ENCODE measurements at places on chromosomes 13 and 19. TPM values are rescaled to one million over a fixed set of nuclear protein-coding genes. Genes with fewer than 3 reads are reported as not detected.

DNA sequence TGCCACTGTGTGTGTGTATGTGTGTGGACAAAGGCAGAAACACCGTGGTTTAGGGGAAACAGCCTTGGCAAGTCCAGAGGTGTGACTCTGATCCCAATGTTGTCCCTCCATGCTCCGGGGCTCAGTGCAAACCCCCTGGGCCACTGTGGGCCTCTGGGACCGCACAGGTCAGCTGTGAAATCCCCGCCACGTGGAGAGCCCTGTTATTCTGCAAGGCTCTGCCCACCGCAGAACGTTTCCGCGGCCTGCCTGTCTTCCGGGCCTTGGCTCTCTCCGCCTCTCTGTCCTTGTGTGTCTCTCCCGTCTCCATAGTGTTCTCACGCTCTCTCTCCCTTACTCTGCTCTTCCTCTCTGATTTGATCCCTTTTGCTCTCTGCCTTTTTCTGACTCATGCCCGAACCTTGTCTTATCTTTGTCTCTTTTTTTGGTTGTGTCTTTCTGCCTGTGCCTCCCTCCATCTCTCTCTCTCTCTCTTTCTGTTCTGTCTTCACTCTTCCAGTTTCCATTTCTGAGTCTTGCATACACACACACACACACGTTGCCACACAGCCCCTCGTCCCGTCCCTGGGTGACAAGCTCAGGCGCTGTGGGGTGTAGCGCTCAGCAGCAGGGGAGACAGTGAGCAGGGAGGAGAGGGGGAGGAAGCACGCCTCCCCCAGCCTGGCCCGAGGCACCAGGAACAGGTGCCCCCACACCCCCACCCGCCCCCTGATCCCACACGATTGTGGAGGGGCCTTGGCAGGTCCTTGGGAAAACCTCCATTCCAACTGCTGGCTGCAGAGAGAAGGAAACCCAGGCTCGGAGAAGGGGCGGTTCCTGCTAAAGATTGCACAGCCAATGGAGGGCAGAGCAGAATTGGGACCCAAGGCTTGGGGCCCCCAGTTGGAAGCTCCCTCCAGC is 3.0 kb downstream of the TTYH1 start:
- no peak for DNase-seq
- no peaks in the 10 kb centered on the region for H3K4me1 ChIP-seq
- no peak overlapping the region for H3K27ac ChIP-seq
- H3K27me3 ChIP-seq, result no peaks in the 10 kb centered on the region
- H3K36me3 ChIP-seq, result no peaks in the 10 kb centered on the region

DNA sequence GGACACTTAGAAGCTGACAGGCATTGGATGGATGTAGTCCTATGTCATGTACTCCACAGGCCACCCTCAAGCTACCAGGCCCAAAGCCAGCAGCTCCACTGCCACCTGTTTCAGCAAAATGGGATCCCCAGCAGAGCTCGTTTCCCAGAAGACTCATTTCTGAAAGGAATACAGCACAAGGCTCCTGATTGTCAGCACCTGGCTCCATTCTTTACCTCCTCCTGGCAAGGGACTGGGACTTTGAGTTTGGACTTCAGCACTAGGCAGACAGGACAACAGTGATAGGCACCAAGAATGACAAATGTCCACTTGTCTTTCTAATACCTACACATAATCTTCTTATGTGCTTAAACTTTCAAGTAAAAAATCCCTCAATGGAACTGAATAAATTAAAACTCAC is 150.4 kb upstream of the RXFP2 start:
- H3K4me3 ChIP-seq, result no peak overlapping the region
- H3K4me1 ChIP-seq, result no peaks in the 10 kb centered on the region
- 0 out of 2 replicates have a peak, but pooled peaks cover 2% of the 10 kb centered on the region for H3K27me3 ChIP-seq
- H3K27ac ChIP-seq, result no peak overlapping the region
- no peak for DNase-seq
- no peaks in the 10 kb centered on the region for H3K36me3 ChIP-seq

CPB2 gene
- not detected for total RNA-seq

- H3K27me3 ChIP-seq, result peaks cover 39% of the 10 kb centered on the region
- DNase-seq, result no peak
- H3K27ac ChIP-seq, result no peak overlapping the region
- H3K36me3 ChIP-seq, result no peaks in the 10 kb centered on the region
- no peak overlapping the region for H3K4me3 ChIP-seq
- no peaks in the 10 kb centered on the region for H3K4me1 ChIP-seq
Measured at GRCh38 chr13:112443191-112443994, 67.2 kb downstream of the SPACA7 start.

CAPNS1 gene
- total RNA-seq, result 329 TPM

DNA sequence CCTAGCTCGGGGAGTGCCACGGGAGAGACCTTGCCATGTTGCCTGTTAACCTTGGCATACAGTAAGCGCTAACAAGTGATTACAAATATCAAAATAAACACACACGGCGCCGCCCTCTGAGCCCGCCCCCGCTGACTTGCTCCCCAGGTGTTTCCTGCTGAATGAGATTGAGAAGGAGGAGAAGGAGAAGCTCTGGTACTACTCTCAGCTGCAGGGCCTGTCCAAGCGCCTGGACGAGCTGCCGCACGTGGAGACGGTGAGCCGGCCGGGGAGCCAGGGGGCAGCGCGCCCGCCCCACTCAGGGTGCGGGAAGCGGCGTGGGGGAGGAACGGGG is 5.0 kb downstream of the APC2 start:
- DNase-seq, result peak; percentile 49
- peaks cover 15% of the 10 kb centered on the region for H3K27me3 ChIP-seq
- peak overlapping the region; percentile 53 for H3K4me3 ChIP-seq
- no peak overlapping the region for H3K27ac ChIP-seq
- no peaks in the 10 kb centered on the region for H3K36me3 ChIP-seq
- peaks cover 10% of the 10 kb centered on the region for H3K4me1 ChIP-seq

- no peak overlapping the region for H3K4me3 ChIP-seq
- DNase-seq, result no peak
- no peak overlapping the region for H3K27ac ChIP-seq
- no peaks in the 10 kb centered on the region for H3K27me3 ChIP-seq
Measured at GRCh38 chr13:99007414-99007986, 29.6 kb upstream of the DOCK9 start.

CERS1 gene
- total RNA-seq, result 0.95 TPM

- no peaks in the 10 kb centered on the region for H3K36me3 ChIP-seq
- H3K4me3 ChIP-seq, result no peak overlapping the region
- peaks cover 13% of the 10 kb centered on the region for H3K4me1 ChIP-seq
- DNase-seq, result no peak
Measured at GRCh38 chr19:55345818-55346724, 6.4 kb downstream of the KMT5C start.

DNA sequence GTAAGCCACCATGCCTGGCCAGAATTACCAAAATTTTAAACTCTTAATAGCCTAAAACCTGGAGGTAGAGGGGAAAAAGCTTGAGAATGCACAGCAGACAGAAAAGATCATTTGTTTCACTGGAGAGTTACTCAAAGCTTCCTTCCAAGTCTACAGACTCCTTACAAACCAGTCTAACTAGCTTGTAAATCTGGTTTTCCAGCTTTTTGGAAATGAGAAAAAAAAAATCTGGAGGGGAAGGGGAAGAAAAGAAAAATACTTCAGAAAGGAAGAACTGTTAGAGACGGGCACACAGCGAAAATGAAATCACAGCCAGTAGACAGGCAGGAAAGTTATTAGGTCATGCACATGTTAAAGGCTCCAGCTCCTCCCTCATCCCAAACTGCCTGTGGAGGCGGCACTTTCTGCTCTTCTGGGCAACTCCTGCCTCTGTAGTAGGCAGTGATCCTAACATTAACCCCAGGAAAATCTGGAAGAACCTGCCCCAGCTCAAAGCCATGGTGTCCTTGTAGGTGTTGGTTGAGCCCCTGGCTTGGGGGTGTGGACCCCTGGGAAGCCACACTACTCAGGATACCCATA is 17.3 kb downstream of the PARP4 start:
- peaks cover 58% of the 10 kb centered on the region for H3K36me3 ChIP-seq
- H3K27me3 ChIP-seq, result no peaks in the 10 kb centered on the region
- no peak overlapping the region for H3K4me3 ChIP-seq
- peak; percentile 76 for DNase-seq

DNA sequence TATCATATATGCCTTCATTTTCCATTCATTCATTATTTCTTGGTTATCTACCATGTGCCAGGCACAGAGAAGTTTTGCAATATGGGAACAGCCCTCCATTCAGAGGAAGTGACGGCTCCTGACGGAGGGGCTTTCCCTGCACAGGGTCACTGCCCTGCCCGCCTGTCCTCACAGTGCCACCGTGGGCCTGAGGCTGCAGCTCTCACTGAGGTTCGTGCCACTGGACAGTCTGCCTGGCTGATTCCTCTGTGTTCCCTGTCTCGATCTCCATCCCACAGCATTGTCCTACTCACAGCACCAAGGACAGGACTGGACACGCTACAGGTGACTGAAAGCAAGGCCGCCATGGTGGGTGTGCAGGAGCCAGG is 92.7 kb downstream of the TSHZ3 start:
- no peaks in the 10 kb centered on the region for H3K27me3 ChIP-seq
- H3K4me3 ChIP-seq, result no peak overlapping the region
- no peaks in the 10 kb centered on the region for H3K36me3 ChIP-seq
- no peaks in the 10 kb centered on the region for H3K4me1 ChIP-seq

DNA sequence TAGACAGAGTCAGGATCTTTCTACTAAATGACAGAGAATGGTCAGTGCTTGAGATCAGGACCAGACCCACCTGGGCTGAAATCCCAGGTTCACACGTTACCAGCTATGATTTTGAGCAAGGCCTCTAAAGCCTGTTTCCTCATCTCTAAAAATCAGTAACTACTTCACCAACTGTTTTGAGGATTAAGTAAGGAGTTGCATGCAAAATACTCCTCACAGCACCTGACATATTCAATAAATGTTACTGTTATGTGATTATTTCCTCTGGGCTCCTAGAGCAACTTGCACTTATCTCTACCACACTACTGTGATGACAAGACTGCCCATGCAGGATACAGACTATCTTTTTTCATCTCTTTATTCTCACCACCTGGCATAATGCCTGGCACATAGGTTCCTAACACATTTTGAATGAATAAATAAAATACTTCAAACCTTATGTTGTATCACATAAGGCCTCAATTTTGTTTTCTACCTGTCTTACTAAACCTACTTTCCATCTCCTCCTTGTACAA is 1.8 kb downstream of the KATNAL1 start:
- no peak overlapping the region for H3K27ac ChIP-seq
- peaks cover 23% of the 10 kb centered on the region for H3K4me1 ChIP-seq
- peak overlapping the region; percentile 78 for H3K4me3 ChIP-seq
- H3K36me3 ChIP-seq, result no peaks in the 10 kb centered on the region
- no peaks in the 10 kb centered on the region for H3K27me3 ChIP-seq

DNA sequence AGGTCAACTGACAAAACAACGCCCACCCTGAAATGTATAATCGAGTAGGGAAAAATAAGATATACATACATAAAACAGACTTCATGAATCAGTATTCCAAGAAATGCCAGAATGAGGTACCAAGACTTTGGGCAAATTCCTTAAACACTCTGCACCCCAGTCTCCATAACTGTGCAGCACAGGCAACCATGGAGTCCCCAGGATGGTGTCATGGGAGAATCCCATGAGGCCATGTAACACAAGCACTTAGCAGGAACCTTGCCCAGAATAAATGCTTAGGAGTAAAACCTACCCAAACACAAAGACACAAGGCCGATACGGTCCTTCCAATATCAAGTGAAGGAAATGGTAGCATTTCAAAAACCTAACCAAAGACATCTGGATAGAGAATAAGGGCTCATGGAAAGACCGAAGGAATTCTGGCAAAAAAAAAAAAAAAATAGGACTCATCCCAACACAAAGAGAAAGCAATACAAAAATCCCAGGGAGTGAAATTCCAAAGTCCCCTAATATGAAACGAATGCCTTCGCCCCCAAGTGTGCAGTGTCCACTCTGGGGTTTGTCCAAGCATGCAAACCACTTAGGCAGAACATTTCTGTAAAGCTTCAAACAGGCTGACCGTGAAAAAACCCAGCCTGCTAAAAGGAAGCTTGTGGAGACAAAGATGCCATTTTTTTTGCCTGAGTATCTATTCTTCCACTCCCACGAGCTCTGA is 11.1 kb downstream of the ZC3H4 start:
- H3K4me1 ChIP-seq, result peaks cover 15% of the 10 kb centered on the region
- no peak for DNase-seq
- no peak overlapping the region for H3K4me3 ChIP-seq
- H3K27me3 ChIP-seq, result no peaks in the 10 kb centered on the region
- no peak overlapping the region for H3K27ac ChIP-seq

GAPDHS gene
- total RNA-seq, result not detected

GRCh38 chr19:42281827-42282762 is 13.0 kb downstream of the CIC start:
- no peak for DNase-seq
- H3K36me3 ChIP-seq, result no peaks in the 10 kb centered on the region
- H3K4me1 ChIP-seq, result no peaks in the 10 kb centered on the region
- no peaks in the 10 kb centered on the region for H3K27me3 ChIP-seq
- no peak overlapping the region for H3K4me3 ChIP-seq

- no peaks in the 10 kb centered on the region for H3K27me3 ChIP-seq
- DNase-seq, result no peak
- H3K27ac ChIP-seq, result peak overlapping the region; percentile 74
- no peak overlapping the region for H3K4me3 ChIP-seq
Measured at GRCh38 chr13:34344816-34345215, 526.9 kb downstream of the RFC3 start.

IGFLR1 gene
- total RNA-seq, result 9.3 TPM

DNA sequence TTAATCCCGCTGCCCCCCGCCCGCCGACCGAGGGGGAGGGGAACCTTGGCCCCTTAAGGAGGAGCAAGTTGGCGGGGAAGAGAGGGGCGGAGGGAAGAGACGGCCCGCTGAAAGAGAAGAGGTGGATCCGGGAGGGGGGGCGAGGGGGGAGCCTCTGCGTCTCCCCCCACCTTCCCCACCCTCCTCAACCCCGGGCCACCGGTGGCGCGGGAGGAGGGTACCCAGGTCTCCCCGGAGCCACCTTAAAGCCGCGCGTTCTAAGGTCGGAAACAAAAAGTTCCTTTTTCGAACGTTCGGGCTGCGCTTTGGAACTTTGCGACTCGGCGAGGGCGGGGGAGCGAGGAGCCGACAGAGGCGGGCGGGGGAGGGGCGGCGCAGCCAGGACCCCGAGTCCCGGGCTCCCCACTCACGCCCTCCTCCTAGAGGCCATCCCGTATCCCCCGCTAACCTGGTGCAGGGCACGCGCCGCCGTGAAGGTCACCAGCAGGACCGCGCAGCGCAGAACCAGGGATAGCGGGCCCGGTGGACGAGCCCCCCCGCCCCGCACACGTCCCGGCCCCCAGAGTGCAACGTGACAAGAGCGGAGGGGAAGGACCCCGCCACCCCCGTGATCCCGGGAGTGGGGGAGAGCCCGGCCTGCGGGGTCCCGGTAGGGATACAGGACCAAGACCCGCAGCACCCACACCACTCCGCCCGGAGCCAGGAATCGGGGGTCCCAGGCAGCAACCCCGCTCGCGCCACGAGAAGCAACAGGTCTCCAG is 659 bp downstream of the ERF start:
- H3K27ac ChIP-seq, result peak overlapping the region; percentile 41
- DNase-seq, result peak; percentile 48
- H3K4me3 ChIP-seq, result peak overlapping the region; percentile 90
- no peaks in the 10 kb centered on the region for H3K36me3 ChIP-seq
- H3K4me1 ChIP-seq, result peaks cover 10% of the 10 kb centered on the region

DNA sequence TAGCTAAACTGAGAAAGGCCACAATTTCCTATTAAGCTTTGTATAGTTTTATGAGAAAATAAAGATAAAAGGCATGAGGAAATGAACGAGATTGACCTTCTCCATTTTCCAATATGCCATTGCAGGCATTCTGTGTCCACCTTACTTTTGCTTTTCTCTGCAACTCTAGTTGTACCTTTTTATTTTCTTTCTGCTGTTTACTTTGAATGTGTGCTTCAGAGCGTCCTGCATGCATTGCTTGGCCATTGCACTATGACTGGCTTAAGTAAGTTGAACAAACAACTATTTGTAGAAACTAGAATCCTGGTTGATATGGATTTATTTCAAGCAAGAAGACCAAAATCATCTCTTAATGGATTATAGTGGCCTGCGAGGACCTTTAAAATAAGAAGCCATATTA is 510.3 kb downstream of the GPC6 start:
- no peaks in the 10 kb centered on the region for H3K27me3 ChIP-seq
- peaks cover 9% of the 10 kb centered on the region for H3K4me1 ChIP-seq
- no peaks in the 10 kb centered on the region for H3K36me3 ChIP-seq
- H3K27ac ChIP-seq, result no peak overlapping the region
- DNase-seq, result no peak

Measured in PC-3 (cell line).